NCI-H2227 treated with DMSO at 0.1 percent for 48 hours (cell line): ENCODE measurements at places on chromosomes 4 and X.

- no peak for DNase-seq
Measured at GRCh38 chrX:100081503-100081902, 328.6 kb downstream of the PCDH19 start.

GRCh38 chrX:7145454-7145853 is 2.1 kb upstream of the STS start:
- no peak for DNase-seq

DNA sequence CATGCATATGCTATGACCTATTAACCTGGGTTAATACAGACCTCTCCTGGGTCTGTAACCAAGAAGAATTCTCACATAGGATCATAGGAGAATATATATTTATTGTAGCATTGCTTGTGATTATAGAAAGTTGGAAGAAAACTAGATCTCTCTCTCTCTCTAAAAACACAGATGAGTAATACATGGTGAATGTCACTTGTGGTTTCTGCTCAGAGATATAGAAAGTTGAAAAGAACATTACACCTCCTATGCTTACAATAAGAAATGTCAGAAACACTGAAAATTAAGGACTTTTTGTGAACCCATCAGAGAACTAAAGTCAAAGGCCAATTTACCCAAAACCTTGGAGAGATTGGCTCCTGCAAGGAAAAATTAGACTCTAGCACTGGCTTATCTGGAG is 1389.5 kb downstream of the FAM133A start:
- DNase-seq = no peak

DNA sequence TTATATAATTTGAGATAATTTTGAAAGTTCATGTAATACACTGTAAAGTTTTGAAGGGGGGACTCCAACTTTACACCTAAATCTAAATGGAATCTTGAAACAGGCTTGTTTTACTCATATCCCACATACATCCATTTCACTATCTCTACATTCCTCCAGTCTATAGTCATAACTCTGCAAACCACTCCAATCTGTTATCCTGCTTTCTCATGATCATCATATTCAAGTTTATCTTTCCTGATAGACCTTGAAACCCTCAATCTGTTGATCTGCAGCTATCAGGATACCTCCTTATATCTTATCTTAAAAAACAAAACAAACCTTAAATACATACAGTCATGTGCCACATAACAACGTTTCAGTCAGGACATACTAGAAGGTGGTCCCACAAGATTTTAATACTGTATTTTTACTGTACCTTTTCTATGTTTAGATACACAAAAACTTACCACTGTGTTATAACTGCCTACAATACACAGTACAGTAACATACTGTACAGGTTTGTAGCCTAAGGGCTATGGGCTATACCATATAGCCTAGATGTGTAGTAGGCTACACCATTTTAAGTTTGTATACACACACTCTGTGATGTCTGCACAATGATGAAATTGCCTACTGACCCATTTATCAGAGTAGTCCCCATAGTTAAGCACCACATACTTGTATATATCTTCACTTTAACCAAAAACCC is 14.0 kb downstream of the CHIC2 start:
- no peak for DNase-seq

DNA sequence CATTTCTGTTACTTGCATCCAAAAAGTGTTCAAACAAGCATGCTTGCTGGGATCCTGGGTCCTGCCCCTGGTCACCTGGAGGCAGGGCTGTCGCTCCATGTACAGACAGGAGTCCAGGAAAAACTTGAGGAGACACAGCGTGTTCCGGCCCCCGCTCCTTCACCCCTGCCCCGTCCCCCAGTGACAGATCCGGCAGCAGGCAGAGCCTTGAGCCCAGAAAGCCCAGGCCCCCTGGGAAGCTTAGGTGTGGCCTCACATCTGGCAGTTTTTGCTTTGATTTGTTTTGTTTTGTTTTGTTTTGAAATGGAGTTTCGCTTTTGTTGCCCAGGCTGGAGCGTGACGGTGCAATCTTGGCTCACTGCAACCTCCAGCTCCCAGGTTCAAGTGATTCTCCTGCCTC is 67.0 kb downstream of the TRMT44 start:
- no peak for DNase-seq

DNA sequence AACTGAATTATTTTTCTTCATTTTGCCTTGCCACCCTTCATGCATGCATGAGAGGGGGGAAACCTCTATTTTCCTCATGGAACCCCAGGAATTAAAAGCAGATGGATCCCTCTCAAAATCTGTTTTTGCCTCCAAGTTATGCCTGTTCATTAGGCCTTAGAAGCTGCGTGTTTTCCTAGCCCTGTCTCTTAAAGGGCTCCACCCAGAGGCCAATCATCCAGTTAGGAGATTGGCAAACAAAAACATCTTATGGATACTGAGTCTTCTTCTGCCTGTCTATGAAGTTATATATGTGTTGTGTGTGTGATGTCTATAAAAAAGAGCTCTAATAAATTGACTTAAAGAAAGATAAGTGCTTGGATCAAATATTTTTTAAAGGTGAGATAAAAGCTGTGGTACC is 142.9 kb downstream of the ANAPC10 start:
- DNase-seq = no peak

- DNase-seq = no peak
Measured at GRCh38 chr4:99552872-99553271, 11.0 kb downstream of the TRMT10A start.

DNA sequence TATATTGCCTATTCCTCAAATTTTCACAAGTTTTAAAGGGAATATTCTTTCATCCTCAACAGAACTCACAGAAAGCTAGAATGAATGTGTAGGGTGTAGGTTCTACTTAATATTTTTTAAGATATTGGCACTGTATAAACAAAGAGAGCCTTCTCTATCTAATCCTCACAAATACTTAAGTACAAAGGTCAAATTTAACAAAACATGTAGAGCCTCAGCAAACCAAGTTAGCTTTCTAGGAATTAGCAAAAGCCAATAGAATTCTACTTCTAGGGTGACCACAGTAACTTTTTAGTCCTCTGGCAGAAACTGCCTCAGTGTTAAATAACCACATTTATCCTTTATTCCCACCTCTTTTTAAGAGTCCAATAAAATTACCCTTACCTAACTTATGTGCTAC is 19.3 kb downstream of the DHX15 start:
- DNase-seq = no peak

DNA sequence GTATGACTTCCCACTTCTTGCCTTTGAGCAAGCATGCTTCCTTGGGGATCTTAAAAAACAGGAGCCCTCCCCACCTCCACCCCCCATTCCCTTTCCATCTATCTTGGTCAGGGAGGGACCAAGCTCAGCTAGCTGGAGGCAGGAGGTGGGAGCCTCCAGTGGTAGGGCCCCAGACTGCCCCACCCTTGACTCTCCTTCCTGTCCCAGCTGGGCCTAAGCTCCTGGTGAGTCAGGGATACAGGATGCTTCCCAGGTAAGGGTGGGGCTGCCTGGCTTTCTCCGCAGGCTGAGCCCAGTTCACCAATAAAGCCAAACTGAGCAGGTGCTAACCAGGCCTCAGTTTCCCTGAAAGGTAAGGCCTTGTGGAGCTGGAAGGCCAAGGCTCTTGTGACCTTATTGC is 15.2 kb downstream of the EFNB1 start:
- no peak for DNase-seq

DNA sequence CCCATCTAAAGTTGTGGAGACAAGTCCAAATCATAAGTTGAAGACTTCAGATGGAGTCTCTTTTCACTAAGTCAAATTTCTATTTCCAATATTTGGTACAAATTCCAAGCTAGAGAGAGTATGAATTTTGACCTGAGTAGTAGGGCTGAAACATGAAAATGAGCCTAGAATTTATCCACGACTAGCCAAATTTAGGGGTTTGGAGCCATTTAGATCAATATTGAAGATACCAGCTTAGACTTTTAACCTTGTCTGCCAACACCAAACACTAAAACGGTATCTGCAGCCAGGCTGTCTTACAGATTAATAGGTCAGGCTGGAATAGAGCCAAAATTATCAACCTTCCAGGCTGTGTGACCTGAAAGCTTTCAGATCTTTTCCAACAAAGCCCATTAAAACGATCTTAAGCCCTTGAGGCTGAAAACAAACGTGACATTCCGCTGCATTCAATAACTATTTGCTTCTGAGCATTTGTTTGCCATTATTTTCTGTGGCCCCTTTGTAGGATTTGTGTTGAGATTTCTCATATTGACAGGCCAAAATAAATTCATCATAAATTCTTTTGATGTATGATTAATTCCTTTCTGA is 268.7 kb upstream of the DKK2 start:
- no peak for DNase-seq

GRCh38 chr4:151152028-151152427 is 52.6 kb downstream of the RPS3A start:
- DNase-seq = no peak

- DNase-seq = no peak
Measured at GRCh38 chr4:183599284-183599683, 59.7 kb downstream of the RWDD4 start.

GRCh38 chr4:101527188-101527587 is 179.9 kb upstream of the PPP3CA start:
- no peak for DNase-seq

GRCh38 chr4:87527431-87528220 is 1.6 kb downstream of the SPARCL1 start:
- DNase-seq = peak; percentile 5

DNA sequence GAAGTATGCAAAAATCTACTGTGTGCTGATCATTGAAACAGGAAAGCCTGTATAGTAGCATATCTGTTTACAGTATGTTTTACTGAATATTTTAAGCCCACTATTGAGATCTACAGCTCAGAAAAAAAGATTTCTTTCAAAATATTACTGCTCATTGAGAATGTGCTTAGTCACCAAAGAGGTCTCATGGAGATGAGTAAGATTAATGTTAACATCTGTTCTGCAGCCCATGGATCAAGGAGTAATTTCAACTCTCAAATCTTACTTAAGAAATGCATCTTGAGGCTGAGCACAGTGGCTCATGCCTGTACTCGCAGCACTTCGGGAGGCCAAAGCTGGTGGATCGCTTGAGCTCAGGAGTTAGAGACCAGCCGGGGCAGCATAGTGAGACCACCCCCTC is 3.3 kb downstream of the RNF4 start:
- DNase-seq = no peak

GRCh38 chr4:16667464-16667863 is 231.0 kb downstream of the LDB2 start:
- no peak for DNase-seq

- no peak for DNase-seq
Measured at GRCh38 chrX:73134741-73135140, 55.4 kb upstream of the PABPC1L2A start.

DNA sequence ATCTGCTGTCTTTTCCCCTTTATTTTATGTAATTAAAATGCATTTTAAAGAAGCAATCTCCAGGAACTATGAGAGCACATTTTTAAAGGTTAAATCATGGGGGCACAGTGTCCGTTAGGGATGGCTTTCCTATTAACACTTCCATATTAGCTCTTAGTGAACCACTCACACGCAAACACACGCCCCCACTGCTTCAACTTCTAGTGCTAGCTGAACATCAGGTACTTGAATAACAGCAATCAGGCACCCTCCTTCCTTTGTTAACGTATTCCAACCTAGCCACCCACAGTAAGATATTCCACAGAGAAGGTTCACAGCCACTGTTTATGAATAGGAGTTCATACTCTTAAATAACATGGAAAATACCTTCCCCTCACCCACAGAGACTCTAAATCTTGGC is 9.3 kb downstream of the TMEM255A start:
- DNase-seq = peak; percentile 39

- DNase-seq = no peak
Measured at GRCh38 chr4:90226734-90227133, 99.5 kb downstream of the CCSER1 start.

DNA sequence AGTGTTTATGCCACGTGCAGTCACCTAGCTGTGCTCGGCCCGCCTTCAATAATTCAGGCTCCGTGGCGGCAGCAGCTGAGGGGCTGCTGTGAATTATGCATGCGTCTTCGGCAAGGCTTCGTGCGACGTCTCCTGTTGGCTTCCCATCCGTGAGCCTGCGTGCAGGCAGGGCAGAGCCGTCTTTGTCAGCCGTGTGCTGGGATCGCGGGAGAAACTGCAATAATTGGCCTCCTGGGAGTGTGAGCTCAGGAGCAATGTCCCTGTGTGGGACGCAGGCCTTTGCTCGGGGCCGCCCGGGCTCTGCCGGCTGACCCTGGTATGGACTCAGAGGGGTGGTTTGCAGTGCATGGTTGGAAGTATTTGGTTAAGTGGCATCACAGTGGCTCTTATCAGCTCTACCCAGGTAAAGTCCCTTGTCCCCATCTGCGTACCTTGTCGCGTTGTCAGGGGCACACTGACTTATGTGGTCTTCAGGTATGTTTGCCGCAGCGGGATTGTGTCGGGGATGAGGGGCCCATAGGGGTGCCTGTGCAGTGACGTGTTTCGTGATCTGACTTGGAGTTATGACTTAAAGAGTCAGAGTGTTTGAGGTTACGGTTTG is 34.5 kb upstream of the HGFAC start:
- DNase-seq = no peak

GRCh38 chr4:54384563-54384962 is 155.5 kb downstream of the PDGFRA start:
- DNase-seq = no peak

- no peak for DNase-seq
Measured at GRCh38 chrX:113222305-113222704, 381.7 kb upstream of the AMOT start.

DNA sequence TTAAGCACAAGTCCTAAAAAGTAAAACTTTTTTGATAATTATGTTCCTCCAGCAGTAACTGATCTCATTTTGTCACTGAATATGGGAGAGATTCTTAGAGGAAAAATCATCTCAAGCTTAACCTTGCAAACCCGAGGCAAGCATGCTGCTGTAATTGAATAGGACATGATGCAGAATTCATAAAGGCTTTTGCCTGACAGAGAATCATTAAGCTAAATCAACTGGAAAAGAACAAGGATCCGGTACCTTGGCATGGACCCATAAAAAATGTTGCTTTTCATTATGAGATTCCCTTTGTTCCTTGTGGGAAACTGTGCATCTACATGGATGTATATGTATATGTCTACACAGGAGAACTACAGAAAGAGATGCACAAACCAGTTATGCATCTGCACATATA is 149.1 kb downstream of the PAPSS1 start:
- DNase-seq = no peak

GRCh38 chr4:151887031-151887815 is 126.4 kb upstream of the GATB start:
- DNase-seq = no peak

DNA sequence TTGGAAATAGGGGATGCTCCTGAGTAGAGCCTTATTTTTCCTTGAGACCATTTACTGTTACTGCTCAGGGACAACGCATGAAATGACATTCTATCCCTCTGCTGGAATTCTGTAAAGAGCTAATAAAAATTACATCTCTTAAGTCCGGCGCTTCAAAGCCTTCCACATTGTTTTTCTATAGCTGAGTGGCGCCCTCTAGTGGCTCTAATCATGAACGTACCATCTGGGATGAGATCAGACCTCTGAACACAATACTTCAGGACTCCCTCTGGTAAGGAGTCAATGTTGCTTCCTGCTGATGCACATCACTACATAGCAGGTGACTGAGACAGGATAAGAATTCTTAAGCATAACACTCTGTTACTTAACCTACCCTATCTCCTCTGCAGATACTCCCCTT is 6.0 kb downstream of the HMGN5 start:
- DNase-seq = peak; percentile 2
